ENCODE measurements at places on chromosomes 6 and 20.

DNA sequence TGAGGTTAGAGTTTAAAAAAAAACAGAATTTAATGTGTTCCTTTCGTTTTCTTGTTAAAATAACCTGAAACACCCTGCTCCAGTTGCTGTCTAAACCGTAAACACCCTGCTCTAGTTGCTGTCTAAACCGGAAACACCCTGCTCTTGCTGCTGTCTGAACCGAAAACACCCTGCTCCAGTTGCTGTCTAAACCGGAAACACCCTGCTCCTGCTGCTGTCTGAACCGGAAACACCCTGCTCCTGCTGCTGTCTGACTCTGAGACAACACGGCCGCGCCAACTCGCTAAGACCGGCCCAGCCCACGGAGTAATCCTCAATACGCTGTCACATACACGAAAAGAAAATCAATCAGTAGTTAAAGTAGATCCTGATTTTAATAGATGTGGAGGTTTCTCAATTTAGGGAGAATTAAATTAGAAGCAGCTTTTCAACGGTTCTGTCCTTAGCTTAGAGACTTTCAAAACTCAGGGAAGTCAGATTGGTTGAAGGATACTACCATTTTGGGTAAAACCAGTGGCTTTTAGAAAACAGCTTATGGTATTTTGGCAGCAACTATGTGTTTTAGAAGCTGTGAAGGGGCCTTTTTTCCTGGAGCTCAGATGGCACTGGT lies 98.3 kb downstream of the RAMACL start:
- peak; percentile 94 for DNase-seq

GRCh38 chr6:109925075-109925474 lies 53.0 kb upstream of the GPR6 start:
- DNase-seq: no peak

DNA sequence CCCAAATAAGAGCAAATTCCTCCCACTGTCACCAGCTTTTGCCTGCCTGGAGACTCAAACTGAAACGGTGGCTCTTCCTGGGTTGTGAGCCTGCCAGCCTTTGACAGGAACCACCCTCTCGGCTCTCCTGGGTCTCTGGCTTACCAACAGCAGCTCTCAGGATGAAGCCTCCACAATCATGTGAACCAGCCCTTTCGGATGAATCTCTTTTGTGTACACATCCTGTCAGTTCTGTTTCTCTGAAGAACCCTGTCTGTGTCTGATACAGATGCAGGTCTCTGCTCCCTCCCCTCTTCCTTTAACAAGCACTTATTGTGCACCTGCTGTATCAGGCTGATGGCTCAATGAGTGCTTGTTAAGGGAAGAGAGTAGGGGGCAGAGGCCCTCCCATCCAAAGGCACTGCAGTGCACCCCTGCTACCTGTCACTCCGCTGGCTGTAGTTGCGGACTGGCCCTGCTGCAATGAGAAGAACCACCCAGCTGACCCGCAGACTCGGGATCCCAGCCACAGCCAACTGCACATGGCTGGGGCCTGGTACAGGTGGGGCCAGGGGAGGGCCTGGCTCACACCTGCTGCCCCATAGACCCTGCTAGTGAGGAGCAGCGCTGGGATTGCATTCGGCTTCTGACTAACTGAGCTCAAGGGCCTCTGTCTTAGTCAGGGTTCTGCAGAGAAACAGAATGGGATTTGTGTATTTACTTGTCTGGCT lies 120.1 kb upstream of the PMEPA1 start:
- no peak for DNase-seq

- DNase-seq: no peak
Observed at GRCh38 chr20:36350439-36350838, 44.3 kb downstream of the DLGAP4 start.

- DNase-seq: no peak
Observed at GRCh38 chr6:170048615-170049256, 242.1 kb downstream of the DLL1 start.

GRCh38 chr20:8097307-8097706 lies 34.8 kb upstream of the PLCB1 start:
- DNase-seq: no peak

DNA sequence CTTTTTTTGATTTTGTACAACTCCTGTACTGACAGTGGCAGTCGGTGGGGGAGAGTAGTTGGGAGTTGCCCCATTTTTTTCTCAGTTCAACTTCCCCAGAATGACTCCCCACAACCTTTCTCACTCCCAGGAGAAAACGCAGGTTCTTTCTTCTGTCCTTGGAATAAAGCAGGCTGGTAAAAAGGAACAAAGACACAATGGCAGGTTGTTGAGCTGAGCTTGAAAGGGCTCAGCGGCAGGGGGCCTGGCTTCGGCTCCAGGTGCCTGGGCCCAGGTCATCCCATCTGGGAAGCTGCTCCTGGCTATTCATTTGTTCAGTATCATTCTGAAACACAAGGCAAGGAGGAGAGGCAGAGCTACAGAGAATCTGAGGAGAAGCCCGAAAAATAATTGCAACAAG lies 46.2 kb downstream of the PROKR2 start:
- no peak for DNase-seq

- DNase-seq: no peak
Observed at GRCh38 chr6:149905911-149906371, 8.0 kb upstream of the RAET1E start.

DNA sequence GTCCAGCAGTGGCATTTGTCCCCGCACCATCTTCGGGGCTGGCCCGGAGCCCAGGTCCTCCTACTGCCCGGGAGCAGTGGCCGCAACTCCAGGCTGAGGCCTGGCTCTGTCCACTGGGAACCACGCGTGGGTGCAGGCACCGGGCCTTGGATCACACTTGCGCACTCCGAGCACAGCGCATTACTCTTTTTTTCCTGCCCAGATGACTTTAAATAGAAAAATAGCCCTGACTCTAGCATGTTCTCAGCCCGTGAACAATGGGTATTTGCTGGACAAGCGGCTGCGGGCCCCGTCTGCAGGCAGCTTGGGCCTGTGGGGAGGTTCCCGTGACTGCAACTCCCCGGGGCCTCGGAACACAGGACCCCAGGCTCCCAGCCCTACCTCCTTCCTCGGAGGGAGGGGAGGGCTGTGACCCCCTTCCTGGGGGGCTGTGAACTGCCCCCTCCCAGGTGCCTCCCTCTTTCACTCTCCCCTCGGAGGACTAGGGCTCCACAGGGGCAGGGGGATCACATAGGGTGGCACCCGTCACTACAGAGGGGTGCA lies 162.2 kb downstream of the TBXT start:
- DNase-seq: no peak

DNA sequence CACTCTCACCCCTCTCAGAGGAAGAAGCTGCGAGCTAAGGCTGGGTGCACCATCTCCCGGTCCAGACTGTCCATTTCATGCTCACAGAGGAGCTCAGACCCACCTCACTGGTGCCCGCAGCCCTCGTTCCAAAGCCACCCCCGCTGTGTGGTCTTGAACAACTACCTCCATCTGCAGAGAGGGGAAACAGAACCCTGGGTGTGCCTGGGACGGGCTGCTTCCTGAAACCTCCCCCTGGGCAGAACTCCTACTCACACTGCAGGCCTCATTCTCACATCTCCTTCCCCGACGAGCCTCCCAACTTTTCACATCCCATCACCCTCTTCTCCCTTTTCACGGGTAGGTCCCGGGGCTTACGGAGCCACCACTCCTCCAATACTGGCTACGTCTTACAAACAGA lies 18.1 kb downstream of the PMEPA1 start:
- no peak for DNase-seq

GRCh38 chr20:18808712-18809111 lies 4.9 kb upstream of the SCP2D1 start:
- DNase-seq: no peak

DNA sequence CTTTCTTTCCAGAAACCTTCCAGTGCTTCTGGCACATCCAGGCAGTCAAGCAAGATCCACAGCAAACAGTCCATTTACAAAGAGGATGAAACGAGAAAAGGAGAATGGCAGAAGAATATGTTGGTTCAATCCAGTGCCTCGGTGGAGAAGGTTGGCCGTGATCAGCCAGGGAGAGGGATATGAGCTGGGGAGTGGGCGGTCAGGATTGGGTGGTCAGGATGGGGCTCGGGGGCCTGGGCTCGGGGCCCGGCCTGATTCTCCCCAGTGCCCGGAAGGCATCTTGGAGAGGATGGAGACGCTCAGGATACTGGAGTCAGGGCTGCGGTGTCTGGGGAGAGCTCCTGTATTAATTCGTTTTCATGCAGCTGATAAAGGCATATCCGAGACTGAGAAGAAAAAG lies 61.3 kb downstream of the EFCAB8 start:
- DNase-seq: no peak

DNA sequence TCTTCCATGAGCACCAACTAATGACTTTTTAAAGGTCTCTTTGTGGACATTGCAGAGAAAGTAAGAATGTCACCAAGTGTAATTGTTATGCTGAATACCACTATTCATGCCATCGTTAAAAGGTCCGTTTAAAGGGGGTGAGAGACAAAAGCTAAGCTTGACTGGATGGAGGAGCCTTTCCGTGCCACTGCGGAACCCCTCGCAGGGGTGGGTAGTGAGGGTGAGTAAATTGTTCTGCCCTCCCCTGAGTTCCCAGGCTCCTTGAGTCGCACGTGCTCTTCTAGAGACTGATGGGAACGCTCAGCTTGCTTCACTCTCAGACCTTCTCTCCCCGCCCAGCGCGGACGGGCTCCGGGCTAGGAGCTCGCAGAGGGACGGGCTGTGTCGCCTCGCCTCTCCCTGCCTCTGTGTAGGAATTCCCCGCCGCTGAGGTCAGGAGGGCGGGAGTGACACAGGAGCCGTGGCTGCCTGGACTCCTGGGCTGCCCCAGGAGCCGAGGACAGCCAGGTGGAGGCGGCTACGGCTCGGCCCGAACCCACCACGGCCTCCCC lies 314.8 kb upstream of the QKI start:
- no peak for DNase-seq

GRCh38 chr6:33105916-33106871 lies 30.4 kb downstream of the HLA-DPB1 start:
- DNase-seq: no peak

GRCh38 chr6:89436226-89436625 lies 3.3 kb downstream of the ANKRD6 start:
- no peak for DNase-seq

DNA sequence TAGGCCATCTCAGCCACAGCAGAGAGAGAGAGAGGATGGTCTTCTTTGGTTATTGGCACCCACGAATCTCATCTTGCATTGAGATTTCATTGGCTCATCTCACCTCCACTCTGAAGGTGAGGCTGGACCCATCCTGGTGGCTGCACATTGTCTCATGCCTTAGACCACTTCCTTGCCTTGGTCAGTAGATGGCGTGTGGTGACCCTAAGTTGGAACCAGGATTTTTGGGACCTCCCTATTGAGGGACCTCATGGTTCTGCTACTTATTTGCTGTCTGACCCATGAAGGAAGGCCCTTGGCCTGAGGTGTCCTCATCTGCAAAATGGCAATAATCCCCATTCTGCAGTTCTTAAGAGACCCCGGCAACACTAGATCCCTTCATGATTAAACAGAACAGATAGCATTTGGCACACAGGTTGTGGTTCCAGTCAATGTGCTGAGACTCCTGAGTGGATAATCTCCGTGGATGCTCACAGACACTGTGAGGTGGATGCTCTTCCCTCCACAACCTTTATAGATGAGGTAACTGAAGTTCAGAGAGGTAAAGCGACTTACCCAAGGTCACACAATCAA lies 21.5 kb upstream of the AAR2 start:
- no peak for DNase-seq

DNA sequence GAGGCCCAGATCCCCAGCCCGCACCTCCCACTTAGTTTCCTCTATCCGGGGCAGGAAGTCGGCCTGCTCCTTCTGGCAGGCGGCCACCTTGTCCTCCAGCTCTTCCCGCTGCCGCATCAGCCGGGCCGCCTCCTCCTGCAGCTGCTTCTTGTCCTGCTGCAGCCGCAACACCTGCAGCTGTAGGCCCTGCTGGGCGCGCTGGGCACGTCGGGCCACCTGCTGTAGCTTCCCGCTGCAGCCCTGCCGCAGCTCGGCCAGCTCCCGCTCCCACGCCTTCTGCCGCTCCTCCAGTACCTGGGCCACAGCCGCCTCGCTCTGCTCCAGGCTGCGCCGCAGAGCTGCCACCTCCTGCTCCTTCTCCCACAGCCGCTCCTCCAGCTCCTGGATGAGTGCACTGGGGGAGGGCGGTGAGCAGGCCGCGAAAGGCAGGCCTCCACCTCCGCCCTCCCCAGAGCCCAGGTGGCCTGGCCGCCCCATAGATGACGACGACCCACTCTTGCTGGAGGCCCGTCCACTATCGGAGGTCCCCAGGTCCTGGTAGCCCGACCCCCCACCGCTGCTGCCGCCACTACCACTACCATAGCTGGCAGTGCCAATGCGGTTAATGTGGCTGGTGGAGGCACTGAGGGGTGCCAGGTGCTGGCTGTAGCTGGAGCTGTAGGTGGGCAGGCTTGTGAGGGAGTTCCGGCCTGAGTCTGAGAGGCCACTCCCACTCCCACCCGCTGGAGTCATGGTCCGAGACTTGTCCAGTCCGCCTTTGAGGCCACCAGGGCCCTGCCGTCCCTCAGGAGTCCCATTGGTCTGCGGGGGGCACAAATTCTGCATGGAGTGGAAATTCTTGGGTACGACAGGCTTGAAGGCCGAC lies 6.0 kb upstream of the FASTKD5 start:
- DNase-seq: no peak

- DNase-seq: no peak
Observed at GRCh38 chr6:137780447-137781034, 86.5 kb upstream of the TNFAIP3 start.

DNA sequence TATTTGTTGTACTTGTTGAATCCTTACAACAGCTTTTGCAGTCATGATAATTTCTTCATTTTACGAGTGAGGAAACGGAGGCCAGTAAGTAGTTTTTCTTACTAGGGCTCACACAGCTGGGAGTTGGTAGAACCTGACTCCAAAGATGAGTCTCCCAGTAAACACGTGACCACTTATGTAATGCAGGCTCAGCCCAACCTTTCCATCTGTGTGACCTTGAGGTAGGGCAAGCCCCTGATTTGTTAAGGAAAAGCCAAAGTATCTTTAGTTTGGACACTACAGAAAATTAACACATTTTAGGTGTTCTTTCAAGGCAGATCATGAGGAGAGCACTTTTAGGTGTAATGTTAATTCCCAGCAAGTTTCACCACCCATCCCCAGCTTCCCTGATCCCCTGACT lies 111.3 kb downstream of the LRRC1 start:
- no peak for DNase-seq

GRCh38 chr20:19249106-19249879 lies 36.9 kb downstream of the SLC24A3 start:
- no peak for DNase-seq

DNA sequence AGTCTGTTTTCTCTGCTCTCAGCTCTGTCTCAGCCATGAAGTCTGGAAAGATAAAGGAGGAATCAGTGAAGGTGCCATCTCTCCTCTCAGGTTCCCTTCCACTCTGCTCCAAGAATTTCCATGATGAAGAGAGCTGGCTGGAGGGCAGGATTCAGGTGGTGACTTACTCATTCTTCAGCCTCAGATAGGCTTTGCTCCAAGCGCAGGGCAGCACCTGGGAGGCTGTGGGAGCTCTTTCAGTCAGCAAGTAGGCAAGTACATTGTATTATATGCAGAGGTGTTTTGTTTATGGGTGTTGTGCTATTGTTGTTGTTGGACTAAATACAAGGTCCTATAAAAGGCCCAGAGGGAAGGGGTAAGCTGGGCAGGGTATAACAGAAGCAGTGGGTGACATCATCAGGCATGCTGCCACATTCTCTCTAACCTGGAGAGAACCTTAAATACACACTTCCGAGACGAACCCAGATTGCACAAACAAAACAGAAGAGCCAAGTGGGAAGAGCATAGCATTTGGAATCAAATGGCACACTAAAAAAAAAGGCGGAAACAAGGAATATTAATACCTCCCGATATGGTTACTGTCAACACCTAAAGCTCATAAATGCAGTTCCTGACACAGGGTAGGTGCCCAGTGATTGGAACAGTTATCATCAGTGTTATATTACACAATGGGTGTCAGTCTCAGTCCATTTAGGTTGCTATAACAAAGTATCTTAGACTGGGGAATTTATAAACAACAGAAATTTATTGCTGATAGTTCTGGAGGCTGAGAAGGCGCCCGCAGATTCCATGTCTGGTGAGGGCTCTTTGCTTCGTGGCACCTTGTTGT lies 14.5 kb upstream of the PSMG4 start:
- DNase-seq: no peak
